ENCODE measurements at places on chromosomes 1 and 21.

- no peak for DNase-seq
Observed at GRCh38 chr1:47643306-47644211, 205.7 kb downstream of the FOXD2 start.

- DNase-seq, result no peak
Observed at GRCh38 chr1:20928146-20928545, 141.0 kb upstream of the HP1BP3 start.

GRCh38 chr21:38299671-38300070, 42.9 kb downstream of the KCNJ15 start:
- DNase-seq, result no peak

GRCh38 chr1:69499203-69499803, 68.4 kb upstream of the LRRC7 start:
- no peak for DNase-seq

- DNase-seq, result no peak
Observed at GRCh38 chr21:17921579-17922530, 102.7 kb upstream of the C21orf91 start.

- DNase-seq, result no peak
Observed at GRCh38 chr1:99771513-99771918, 5.1 kb upstream of the FRRS1 start.

GRCh38 chr1:6591222-6591621, 11.4 kb downstream of the ZBTB48 start:
- DNase-seq, result no peak

GRCh38 chr1:35320937-35321336, 52.4 kb downstream of the ZMYM4 start:
- DNase-seq, result no peak

DNA sequence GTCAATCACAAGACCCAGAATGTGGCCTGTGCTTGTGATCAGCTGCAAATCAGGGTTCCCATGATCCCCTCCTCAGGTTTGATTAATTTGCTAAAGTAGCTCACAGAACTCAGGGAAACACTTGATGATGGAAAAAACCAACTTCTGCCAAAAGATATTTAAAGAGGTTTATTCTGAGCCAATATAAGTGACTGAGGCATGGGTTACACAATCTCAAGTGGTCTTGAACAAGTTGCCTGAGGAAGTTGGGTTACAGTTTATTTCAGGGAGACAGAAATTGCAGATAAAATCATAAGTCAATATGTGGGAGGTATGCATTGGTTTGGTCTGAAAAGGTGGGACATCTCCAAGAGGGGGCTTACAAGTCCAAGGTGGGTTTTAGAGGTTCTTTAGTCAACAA, 243.1 kb downstream of the S1PR1 start:
- DNase-seq, result no peak

DNA sequence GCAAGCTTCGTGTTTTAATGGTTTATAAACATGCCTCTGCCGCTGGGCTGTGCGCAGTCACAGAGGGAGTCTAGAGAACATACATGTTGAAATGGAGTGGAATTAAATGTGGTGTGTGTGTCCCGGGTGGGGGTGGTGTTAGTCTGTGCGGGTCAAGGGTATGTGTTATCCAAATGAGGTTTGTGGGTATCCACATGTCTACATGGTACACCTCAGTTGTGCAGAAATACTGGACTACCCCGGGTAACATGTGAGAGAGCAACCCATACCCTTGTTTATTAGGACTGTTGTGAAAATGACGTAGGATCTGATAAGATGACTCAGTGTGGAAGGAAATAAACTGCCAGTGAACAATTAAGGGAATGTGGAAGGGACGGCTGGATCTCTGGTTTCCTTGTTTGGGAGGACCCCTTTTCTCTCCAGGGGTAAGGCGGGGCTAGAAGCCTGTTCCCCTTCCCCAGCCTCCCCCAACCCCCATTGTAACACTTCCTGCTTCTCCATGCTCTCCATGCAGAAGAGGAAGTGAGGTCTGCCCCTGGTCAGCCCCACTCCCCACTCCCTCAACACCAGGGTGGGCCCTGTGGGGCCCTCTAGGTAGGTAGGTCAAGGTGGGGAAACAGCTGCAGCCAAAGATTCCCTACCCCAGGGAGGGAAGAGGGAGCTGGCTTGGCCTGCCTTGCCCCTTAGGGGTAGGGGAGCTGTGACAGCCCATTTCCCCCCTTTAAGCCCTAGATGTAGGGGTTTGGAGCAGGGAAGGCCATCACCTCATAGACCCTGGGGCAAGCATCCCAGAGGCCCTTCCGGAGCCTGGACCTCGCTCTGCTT, 690 bp downstream of the EPS8L3 start:
- no peak for DNase-seq

DNA sequence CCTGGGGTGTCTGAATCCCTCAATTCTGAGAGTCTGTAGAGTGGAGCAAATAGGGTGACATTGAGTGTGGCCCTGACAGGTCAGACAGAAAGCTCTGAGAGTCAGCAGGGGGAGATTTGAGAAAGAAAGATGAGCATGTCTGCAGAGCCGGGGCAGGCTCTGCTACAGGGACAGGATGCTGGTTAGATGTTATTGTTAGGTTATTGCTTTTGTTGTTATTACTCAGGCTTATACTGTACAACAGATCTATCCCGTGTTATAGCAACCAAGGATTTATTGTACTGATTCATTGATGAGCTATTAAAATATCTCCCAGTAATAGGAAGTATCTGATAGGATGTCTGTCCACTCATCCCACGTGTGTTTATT, 59.5 kb downstream of the NFASC start:
- no peak for DNase-seq

DNA sequence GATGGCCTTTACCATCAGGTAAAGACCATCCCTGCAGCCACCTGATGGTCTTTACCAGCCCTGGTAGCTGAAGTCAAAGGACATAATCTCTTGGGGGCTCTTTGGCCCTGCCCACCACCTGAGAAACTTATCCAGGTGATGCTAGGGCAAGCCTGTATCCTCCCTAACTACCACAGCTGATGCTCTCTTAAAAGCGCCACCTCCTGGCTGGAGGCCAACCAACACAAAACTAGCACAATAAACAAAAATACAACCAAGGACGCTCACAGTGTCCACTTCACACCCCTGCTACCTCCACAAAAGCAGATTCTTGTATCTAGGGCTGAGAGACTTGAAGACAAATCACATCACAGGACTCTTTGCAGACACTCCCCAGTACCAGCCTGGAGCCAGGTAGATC, 357.1 kb upstream of the POU3F1 start:
- no peak for DNase-seq

Measured in CD4-positive, alpha-beta T cell treated with Interleukin-4 for 4 hours (primary cell).